ENCODE measurements at places on chromosomes 4 and X. TPM values are rescaled to one million over a fixed set of nuclear protein-coding genes. Genes with fewer than 3 reads are reported as not detected.

GRCh38 chr4:124703154-124703553 lies 9.4 kb downstream of the ANKRD50 start:
- no peak for DNase-seq

DNA sequence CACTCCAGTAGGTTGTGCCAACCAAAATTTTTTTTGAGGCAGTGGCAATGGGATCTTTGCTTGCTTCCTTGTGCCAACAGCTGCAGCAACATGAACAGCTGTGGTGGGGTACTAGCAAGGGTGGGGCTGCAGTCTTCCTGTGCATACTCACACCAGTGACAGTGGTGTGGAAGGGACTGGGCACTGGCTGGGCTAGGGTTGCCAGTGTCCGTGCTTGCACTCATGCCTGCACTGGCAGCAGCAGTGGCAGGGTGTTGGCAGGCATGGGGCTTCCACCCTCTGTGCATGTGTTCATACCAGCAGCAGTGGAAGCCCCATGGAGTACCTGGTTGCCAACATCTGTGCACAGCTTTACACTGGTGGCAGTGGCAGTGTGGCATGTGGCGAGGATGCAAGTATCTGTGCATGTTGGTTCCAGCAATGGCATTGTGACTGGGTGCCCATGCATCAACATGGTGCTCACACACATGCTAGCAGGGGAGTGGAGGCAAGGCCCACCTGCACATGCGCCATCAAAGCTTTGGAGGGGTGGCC lies 1312.6 kb downstream of the PCDH18 start:
- DNase-seq: no peak

DNA sequence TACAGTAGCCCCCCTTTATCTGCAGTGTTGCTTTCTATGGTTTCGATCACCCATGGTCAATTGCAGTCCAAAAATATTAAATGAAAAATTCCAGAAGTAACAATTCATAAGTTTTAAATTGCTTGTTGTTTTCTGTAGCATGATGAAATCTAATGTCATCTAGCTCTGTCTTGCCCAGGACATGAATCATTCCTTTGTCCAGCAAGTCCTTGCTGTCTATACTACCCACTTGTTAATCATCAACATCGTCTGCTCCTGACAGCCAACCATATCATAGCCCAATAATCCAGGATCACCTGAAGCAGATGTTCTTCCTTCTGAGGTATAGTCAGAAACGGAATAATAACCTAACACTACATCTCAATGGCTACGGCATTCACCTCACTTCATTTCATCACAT lies 79.8 kb downstream of the ADAMTS3 start:
- no peak for DNase-seq

ZCCHC13 gene
- not detected for polyA plus RNA-seq

CXCL1 gene
- 1.6 TPM for polyA plus RNA-seq

MFAP3L gene
- polyA plus RNA-seq: 2.5 TPM

TCEAL7 gene
- 1.4 TPM for polyA plus RNA-seq

TMPRSS11A gene
- not detected for polyA plus RNA-seq

GRCh38 chr4:23097251-23097650 lies 404.5 kb downstream of the GBA3 start:
- DNase-seq: no peak

MAGEA1 gene
- not detected for polyA plus RNA-seq

AGA gene
- polyA plus RNA-seq: 3.5 TPM

DNA sequence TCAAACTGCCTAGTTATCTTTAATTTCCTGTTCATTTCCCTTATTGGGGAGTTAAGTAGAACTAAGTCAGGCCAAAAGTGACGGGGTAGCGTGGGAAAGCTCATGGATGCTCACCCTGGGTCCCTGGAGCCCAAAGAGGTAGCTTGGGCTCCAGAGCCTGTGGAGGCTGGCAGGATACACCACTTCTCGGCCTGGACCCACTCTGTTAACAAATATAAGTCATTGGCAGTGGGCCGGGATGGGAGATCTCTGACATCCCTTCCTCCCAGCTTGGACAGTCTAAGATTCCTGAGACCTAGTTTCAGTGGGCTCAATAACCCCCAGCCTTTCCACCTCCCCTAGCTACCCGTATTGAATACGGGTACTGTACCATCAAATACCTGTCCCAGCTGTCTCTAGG lies 106.1 kb downstream of the EFNB1 start:
- DNase-seq: no peak

DNA sequence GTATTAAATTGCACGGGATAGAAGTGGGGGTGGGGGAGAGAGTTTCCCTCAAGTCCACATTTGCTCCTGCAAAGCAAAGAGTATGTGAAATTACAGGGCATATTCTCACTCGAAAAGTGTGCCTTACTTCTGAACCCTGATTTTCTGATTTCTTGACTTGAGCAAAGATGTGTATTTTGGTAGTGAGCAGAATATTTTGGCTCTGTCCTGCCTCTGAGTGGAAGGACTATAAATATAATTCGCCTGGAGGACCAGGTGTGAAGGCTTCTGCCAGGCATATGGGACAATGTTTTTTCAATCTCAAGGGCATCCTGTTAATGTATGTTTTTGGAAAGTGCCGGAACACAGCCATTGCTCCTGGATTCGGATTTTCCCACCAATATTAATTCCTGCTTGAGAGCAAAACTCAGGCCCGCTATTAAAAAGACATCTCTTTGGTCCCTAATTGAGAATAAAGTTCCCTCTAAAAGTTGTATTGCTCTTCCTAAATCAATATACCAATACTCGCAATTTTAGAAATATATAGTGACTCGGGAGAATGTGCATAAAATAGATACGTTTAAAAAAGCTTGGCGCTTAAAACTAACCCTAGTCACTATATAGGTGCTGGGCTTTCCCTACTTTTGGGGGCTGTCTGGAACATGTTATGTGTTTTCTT lies 15.3 kb upstream of the PITX2 start:
- DNase-seq: no peak

DNA sequence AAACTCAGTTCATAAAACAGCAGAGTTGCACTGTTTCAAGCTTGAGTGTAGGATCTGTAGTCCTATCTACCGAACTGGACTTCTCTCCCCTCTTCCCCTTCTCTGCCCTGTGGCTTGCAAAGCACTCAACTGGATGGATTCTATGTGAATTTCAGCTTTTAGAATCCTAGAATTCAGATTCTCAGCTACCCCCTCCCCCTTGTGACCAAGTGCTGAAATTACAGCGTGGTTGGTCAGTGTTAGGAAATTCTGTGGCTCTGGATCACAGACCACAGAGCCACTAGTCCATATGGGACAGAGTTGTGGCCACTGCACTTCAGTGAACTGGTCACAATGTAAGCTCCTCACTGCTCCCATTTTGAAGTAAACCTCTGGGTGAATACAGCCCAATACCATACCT lies 64.6 kb upstream of the TRPC5 start:
- DNase-seq: no peak

DNA sequence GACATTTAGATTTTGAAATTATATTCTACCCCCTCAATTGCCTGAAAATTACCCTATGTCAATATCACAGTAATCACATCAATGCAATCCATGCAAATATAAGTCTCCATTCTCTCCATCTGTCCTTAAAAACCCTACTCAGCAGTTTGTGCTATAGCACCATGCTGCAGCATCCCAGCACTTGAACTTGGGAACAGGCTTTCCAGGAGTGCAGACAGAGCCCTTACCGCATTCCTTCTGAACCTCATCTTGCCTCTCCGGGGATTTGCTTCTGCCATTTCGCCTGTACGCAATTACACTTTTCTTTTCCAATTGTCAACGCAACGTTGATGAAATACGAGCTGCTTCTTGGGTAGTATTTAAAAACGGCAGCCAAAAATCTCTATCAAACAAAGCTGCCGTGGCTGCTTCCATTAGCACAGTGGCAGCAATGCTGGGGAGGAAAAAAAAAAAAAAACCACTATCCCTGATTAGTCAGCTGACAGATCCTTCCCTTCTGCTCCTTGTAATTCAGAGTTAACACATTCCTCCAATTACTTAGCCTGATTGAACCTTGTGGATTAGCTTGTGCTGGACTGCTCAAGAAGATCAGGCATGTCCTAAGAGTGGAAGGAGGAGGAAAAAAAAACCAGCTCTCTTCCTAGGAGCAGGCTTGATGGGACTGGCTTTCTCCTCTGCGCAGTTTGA lies 65.6 kb downstream of the MCF2 start:
- no peak for DNase-seq

DNA sequence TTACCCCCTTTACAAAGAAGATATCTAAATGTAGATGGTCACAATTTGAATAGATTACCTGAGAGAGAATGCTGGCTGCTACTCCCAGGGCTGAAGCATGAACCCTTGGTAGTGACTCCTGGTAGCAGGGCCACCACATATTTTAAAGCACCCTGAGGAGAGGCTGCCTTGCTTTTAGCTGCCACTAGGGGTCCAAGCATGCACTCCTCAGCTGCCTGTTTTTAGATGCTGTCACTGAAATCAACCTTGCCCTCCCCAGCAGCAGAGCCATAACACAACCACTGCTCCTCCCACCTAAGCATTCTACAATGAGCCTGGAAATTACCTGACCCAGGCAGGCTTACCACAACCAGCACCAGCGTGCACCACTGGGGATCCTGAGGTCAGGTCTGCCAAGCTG lies 850.9 kb downstream of the FAM133A start:
- no peak for DNase-seq

DNA sequence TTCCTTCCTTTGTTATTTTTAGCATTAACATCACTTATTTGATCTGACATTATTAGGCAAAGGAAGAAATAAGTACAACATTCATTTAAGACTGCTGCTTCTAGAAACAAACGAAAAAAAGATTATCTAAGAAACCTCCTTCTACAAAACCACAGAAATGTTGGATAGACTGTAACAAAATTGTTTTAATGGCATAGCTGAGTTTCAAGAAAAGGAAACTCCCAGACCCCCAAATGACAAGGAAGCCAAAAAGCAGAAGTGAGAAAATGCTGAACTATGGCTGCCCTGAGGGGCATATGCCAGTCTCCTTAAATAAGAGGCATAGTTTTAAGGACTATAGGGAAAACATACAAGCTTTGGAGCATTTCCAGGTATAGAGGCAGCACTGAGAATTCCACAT lies 1431.6 kb upstream of the TENM3 start:
- DNase-seq: no peak

NOX1 gene
- not detected for polyA plus RNA-seq

DNA sequence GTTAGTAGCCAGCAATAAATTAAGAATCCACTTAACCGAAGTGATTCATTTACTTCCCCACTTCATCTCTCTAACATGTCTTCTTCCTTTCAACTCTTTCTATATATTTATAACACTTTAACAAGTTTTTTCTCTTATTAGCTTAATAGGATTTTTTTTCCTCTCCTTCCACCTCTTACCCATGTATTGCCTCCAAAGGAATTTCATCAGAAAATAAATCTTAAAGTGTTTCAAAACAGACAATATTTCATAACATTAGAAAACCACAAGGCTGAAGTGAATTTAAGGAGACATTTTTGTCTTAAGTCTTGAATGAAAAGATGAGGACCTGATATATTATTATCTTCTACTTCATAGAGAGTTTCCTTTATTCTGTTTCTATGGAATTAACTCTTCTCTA lies 101.5 kb downstream of the PDGFC start:
- no peak for DNase-seq

DNA sequence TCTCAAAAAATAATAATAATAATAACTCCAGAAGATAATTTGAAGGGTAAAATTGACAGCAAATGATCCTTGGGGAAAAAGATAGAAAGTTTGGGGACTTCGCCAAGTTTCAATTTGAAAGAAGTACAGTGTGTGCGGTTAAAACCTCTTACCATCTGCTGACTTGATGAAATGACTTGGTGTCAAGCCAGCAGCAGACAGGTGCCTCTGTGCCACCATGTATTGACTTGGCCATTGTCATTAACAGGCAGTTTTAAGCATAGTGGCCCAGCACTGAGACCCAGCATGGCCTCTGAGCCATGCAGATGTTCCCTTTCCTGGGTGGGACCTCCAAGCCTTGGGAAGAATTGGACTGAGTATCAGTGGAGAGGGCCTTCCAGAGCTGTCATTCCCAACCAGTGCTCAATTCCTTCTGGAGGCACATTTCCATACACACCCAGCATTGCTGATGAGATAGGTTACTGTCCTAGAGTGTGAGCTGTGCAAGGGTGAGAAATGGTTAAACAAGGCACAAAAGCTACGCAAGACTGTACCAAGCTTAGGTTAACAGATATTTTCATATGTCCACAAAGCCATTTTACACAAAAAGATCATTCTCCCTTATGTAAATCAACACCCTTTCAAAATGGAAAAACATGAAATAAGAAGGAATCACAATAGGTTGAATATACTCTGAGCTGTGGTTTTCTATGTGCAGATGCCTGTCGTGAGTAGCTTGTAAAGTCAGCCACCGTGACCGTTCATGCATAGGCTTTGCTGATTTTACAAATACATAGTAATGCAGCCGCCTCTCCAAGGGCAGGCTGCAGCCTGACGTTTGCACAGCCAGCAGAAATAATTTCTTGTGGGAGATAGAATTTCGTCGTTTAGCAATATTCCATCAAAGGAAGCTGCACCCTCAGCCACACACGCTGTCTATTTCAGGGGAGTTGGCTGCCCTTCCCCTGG lies 59.4 kb upstream of the FBXW7 start:
- no peak for DNase-seq

DNA sequence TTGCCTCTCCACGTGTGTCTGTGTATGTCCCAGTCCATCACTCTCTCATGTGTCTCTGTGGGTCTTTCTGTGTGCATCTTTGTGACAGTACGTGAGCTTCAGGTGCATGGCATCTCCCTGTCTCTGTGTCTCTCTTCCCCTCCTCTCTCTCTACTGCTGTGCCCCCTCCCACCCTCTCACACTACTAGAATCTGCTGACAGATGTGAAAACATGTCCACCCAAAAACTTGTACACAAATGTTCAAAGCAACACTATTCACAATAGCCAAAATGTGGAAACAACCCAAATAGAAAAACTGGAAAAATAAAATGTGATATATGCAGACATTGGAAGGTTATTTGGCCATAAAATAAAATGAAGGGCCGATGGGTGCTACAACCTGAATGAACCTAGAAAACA lies 10.0 kb downstream of the EVC start:
- DNase-seq: no peak

DNA sequence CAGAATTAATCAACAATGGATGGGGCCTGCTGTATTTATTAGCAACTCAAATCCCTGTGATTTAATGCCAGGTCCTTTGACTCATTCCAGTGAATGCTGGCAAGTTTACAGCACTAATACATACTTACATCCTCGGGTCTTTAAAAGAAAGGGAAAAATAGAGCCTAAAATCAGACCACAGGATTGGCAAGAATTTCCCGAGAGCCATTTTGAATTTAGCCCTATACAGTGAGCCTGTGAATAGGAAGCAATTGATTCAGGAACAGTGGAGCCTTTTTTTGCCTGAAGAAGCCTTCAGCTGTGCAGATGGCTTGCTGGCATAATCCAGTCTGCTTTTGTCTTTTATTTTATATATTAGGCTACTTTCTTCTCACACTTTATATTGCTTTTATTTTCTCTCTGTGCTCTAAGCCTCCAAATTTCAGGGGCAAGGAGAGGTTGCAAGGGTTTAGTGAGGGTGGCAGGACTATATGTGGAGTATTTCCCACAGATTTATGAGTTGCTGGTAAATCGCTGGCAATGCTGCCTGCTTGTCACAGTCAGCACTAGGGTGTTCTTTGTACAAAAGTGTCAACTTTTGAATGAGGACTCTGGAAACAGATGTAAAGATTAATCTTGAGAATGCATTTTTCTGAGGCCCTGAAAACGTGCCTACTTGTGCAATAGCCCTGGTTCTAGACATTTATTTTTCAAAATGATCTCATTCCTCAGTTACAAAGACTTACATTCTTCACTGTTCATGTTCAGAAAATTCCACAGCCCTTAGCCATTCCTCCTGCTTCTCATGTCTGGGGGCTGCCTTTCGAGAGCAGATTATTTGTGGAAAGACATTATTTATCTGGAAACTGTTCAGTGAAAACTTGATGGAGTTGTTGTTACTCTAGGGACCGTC lies 303.5 kb downstream of the SPRY1 start:
- no peak for DNase-seq

GPR143 gene
- polyA plus RNA-seq: 0.03 TPM

GRCh38 chrX:25072247-25072646 lies 56.5 kb upstream of the ARX start:
- DNase-seq: no peak
